Cardiac fibroblast (primary cell): ENCODE measurements at places on chromosomes 12 and 14.

GRCh38 chr12:25156061-25156460 lies 38.9 kb downstream of the DNAI7 start:
- no peak for DNase-seq

- peak; percentile 98 for DNase-seq
These were observed 161.3 kb upstream of the IFNG-AS1 start for GRCh38 chr12:67827820-67828383.

DNA sequence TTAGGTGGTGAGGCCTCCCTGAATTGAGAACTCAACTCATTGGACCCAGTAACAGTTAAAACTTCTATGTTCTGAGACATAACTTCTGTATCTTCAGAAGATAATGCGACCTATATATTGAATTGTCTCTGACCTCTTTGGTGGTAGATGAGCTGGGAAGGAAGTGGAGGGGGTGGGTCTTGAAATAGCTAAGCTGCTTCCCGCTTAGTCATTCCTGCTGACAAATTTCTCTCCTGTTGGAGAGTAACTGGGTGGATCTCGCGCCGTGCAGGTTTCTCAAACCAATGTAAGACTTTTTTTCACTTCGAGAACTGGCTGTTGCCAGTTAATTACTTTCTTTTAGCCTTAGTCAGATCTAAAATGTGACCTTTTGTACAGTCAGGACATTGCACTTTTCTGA lies 100.8 kb downstream of the PPHLN1 start:
- peak; percentile 90 for DNase-seq

- no peak for DNase-seq
These were observed 306.7 kb downstream of the EMP1 start for GRCh38 chr12:13503094-13503835.

GRCh38 chr12:91037276-91037675 lies 20.5 kb downstream of the KERA start:
- DNase-seq, result no peak

DNA sequence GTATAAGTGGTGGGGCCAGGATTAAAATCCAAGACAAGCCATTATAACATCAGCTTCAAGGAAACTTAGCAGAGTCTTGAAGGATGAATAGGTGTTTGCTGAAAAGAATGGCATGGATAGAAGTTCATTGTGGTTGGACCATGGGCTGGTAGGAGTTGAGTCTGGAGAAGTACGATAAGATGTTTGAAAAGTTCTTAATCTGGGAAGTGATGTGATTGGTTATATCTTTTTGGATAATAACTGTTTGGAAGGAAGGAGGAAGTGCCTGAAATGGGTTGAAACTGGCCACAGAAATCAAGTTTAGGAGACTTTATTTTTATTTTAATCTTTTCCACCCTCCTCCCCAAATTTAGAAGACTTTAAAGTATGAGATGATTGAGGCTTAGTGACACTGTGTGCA lies 4.9 kb downstream of the DENR start:
- DNase-seq, result no peak

DNA sequence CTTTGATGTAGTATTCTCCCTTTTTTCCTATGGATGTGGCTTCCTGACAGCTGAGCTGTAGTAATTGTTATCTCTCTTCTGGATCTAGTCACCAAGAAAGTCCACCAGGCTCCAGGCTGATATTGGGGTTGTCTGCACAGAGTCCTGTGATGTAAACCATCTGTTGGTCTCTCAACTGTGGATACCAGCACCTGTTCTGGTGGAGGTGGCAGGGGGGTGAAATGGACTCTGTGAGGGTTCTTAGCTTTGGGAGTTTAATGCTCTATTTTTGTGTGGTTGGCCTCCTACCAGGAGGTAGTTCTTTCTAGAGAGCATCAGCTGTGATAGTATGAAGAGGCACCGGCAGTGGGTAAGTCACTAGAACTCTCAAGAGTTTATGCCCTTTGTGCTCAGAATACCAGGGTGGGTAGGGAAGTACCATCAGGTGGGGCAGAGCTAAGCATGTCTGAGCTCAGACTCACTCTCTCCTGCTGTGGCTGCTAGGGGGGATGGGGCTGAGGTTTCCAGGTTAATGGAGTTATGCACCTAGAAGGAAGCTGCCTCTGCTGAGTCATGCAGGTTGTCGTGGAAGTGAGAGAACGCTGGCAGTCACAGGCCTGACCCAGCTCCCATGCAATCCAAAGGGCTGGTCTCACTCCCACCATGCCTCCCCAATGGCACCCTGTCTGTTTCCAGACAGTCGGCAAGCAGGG lies 3.0 kb upstream of the TAS2R14 start:
- no peak for DNase-seq

GRCh38 chr12:47035484-47035883 lies 43.9 kb upstream of the PCED1B start:
- DNase-seq, result no peak

GRCh38 chr14:78316052-78316451 lies 145.9 kb downstream of the NRXN3 start:
- DNase-seq, result no peak

GRCh38 chr14:99936738-99937474 lies 128.3 kb upstream of the EVL start:
- DNase-seq, result no peak

- DNase-seq, result no peak
These were observed 301.4 kb upstream of the NOS1 start for GRCh38 chr12:117662620-117663395.

GRCh38 chr12:105769486-105769885 lies 369.3 kb downstream of the NUAK1 start:
- DNase-seq, result no peak

DNA sequence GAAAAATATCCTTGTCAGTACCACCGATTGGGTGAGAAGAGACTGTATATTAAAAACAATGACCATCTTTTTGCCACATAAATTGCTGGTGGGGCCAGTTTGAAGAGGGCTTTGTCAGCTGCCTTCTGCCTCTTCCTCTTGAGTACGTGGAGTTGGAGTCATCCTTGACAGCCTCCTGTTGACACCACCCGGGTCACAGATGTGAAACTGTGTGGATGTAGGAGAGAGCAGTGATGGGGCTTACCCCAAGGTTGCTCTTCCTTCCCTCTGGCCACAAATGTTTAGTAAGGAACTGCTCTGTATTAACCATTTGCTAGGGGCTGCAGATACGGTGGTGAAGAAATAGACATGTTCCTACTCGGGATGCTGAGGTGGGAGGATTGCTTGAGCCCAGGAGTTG lies 12.2 kb downstream of the PTPN11 start:
- DNase-seq, result no peak

- DNase-seq, result no peak
These were observed 33.5 kb downstream of the DAD1 start for GRCh38 chr14:22555384-22556011.

DNA sequence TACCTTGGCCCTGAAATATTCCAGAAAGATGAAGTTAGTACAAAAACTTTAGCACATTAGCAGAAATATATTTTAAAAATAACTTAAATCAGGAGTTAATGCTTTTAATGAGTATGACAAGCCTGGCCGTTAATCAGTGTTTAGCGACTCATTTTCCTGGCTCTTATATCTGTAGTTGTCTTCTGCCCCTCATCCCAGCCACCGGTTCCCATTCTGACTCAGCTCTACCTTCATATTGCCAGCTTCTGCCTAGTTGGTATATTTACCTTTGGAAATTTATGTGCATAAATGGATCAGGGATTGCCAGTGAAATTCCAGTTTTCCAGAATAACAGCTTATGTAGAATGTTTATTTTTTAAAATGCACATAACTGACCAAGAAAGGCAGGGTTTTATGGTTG lies 79.9 kb downstream of the ERGIC2 start:
- DNase-seq, result no peak

DNA sequence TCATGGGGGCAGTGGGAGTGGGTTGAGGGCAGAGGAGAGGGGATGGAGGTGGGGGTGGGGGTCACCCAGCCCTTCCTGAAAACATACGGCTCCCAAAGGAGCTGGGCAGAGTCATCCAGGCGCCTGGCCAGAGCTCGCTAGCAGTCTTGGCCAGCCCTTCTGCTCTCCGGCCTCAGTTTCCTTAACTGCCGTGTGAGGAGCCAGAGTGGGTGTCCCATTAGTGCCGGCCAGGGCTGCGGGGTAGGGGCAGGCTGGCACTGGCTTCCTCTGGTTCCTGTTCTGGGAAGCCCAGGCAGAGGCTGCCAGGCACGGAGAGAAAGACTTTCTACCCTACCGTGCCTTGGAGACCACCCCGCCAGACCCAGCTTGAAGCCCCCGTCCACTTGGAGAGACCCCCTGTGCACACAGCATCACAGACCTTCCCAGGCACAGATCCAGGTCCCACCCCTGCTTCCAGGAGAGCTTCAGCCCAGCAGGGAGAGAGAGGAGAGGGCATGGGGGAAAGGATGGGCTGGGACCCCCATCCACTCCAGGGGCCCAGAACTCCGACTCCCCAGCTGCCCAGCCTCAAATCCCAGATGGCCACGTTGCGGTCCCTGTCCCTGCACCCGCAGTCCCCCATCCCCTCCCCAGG lies 93.3 kb downstream of the RFLNA start:
- DNase-seq, result no peak

- peak; percentile 36 for DNase-seq
These were observed 600 bp upstream of the LAG3 start for GRCh38 chr12:6771509-6772330.

GRCh38 chr12:76445462-76445861 lies 97.2 kb upstream of the BBS10 start:
- DNase-seq, result no peak

DNA sequence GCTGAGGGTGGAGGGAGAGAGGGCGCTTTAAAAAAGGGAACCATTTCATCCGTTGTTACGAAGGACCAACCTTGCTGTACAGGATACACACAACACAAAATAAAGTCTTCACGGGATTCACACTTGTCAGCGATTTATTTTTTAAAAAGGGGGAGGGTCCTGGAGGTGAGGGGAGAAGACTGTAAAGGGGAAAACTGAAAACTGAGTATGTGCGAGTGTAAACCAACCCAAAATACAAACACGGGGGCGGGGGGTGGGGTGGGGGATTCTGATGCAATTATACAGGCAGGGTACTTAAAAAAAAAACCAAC lies 499 bp upstream of the PRKAG1 start:
- no peak for DNase-seq

DNA sequence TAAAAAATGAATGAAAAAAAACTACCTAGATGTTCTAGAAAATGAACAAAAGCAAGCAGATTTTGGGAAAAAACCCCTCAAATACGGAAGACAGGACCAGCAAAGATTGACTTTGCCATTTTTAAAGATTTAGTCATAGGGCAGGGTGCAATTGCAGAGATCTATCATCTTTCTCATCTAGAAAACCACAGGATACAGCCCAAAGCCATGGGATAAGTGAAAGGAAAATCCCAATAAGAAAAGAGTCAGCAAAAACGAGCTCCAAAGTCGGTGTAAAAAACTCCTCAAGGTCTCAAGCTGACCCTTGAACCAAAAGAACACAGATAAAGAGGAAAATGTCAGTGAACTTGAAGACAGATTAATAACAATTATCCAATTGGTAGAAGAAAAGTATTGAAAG lies 28.0 kb downstream of the CEP290 start:
- no peak for DNase-seq

DNA sequence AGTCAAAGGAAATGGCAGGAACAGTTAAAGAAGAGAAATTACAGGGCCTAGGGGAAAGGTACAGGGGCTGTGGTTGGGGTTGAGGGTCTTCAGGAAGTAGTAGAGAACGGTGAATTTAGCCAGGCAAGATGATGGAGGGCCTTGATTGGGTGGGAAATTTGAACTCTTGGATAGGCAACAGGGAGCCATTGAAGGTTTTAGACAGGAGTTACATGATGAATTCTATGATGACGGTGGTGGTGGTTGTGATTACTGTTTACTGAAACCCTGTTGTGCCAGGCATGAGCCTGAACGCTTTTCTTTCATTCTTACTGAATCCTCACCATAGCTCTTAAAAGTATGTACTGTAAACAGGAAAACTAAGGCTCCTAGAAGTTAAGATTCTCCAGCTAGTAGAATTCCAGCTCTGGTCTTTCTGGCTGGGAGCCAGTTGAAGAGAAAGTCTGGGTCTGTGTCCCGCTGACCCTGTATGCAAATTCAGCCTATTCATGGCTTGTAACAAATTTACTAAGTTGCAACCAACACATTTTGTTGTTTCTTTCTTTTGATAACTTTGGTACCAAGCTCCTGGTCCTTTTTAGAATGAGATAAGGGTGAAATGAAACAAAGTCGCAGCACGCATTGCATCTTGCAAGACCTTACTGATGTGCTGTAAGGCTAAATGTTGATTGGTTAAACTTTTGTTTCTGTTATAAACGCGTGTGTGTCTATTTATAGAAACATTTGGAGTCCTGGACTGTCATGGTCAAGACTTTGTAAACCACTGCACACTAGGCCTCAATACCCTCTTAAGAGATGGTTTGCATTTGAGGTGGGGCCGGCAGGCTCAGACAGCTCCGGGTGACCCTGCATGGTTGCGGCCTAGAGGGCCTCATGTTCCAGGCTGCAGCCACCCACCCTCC lies 6.0 kb downstream of the ORAI1 start:
- DNase-seq, result no peak

DNA sequence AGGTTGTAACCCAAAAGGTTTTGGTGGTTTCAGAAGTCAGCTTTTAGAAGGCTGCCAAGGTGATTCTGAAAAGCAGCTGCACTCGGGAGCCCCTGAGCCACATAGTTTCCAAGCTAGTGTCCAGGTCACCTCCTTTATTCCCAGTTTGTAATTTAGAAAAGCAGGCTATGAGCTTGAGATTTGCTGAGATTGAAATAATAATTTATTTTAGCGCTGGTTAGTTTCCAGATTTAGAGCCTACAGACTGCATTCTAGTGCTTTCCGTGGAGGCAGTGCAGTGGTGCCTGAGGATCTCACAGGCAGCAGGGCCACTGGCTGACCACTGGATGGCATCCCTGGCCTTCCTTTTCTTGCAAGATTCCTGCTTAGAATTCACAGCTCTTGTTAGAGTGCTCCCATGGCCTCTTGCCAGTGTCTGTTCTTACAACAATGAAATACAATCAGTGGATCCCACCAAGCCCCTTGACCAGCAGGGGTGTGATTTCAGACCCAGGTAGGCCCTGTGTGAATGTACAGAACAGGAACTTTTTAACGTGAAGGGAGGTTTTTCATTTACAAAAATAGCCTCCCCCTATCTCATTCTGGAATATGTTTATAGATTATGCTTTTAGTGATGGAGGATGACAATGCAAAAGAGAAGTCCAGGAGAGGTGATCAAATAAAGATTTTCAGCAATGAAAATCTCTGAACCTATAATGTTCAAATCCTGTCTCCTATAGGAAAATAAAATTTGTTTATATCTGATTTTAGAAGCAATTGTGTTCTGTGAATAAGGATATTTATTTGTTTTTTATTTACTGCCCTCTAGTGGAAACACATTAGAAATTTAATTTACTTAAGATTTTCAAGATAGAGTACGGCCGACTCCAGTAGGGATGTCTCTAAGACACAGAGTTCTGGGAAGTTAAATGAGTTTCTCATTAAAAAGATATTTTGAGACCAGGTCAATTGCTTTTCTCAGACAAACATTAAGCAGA lies 362.1 kb upstream of the STXBP6 start:
- DNase-seq, result peak; percentile 13

- no peak for DNase-seq
These were observed 1.0 kb upstream of the ITPK1 start for GRCh38 chr14:93116676-93117200.
